ENCODE measurements at places on chromosomes 11 and 22.

GRCh38 chr11:65121865-65122696 is at the start of the genes FAU and MRPL49:
FAU (minus strand) TSS chr11:65122134; CDS start chr11:65121813, 321 bp downstream.
MRPL49 (plus strand) TSS chr11:65122321; CDS start chr11:65122347, 26 bp downstream.
- peak; percentile 98 for DNase-seq

DNA sequence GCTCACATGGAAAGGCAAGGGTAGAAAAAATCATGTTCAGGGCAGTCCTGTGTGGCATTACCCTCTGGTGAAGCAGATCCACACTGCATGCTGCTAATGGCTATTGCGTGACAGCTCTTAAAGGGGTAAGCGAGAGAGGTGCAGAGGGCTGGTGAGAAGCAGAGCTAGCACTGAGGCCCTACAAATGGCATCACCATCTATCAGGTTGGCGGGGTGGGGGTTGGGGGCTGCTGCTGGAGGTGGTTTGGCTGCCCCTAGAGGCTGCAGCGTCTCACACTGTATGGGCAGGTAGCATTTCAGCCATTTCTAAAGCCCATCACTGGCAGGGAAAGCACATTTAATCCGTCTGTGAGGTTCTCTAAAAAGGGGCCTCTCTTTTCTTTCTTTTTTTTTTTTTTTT is 16.9 kb upstream of the TMA7B start:
- DNase-seq, result no peak

GRCh38 chr11:85096939-85097338 is 530.2 kb downstream of the DLG2 start:
- no peak for DNase-seq

DNA sequence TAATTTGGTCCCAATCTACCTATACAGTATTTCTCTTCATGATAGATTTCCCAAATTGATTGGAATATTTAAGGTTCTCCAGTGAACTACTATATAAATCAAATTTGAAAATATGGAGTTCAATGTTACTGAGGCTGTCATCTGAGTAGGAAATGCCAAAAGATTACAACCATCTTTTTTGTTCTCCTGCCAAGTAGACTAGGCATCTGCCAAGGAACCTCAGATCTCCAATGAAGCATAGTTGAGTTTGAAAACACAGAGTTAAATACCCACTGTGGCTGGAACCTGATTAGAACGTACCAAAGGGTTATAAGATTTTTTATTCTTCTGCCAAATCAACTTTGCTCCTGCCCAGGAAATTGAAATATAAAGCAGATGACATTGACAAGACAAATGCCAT is 330.9 kb downstream of the CNTN5 start:
- DNase-seq, result no peak

DNA sequence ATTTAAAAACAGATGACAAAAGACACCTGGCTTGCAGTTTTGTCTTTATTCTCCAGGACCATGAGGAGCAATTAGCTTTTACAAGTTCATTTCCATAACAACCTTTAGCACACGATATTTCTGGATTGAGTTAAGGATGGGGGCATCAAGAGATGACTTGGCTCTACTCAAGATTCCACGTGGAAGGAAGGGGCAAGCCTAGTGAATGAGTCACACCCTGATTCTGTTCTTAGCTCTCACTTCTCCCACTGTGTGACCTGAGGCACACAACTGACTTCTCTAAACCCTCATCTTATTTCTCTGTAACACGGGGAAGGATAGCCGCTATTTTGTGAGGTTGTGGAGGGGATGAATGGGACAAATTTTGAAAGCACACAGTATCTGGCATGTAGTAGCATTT is 185.5 kb downstream of the KIRREL3 start:
- DNase-seq, result no peak

DNA sequence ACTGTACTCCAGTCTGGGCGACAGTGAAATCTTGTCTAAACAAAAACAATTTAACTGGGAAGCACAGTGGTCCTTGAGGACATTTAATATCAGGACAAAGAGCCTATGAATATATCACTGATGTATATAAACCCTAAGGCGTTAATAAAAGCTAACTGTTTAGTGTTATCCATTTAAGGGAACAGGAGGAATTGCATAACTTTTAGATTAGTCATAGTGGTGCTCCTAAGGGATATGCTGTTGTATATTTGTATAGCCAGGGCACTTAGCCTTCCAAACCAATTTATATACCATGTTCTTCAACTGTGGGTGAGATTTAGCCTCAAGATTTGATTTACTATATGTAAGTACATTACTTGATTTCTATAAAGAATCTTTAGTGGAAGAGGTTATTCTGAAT is 3.0 kb upstream of the CHEK1 start:
- DNase-seq, result no peak

DNA sequence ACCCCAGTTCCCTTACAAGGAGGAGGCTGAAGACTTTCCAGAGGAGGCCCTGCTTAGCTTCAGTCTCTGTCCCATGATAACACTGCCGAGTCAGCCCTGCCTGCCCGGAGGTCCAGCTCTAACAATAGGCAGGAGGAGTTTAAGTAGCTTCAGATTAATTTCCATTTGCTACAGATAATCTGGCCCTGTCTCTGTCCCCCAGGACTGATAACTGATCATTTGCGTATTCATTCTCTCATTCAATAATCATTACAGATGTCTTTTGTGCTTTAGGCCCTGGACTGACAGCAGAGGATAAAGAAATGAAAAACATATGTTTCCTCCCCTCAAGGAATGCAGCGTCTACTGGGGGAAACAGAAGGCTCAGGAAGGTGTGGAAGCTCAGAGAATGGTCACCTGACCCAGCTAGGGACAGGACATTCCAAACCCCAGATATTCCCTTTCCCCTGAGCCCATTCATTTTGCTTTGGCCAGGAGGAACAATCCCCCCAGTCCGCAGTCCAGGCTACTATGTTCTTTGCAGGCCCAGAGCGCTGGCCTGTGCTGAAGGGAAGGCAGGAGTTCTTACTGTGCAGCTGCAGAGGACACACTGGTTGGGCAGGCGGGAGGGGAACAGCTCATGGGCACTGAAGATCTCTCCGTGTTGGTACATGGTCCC is 20.8 kb downstream of the CHRDL2 start:
- DNase-seq, result no peak

GRCh38 chr22:50443801-50444625 is 30.8 kb downstream of the SBF1 start:
- DNase-seq, result no peak

GRCh38 chr11:24589064-24589463 is 92.2 kb downstream of the LUZP2 start:
- DNase-seq, result no peak

- DNase-seq, result no peak
Measured at GRCh38 chr11:47149782-47150181, 26.9 kb downstream of the ARFGAP2 start.

DNA sequence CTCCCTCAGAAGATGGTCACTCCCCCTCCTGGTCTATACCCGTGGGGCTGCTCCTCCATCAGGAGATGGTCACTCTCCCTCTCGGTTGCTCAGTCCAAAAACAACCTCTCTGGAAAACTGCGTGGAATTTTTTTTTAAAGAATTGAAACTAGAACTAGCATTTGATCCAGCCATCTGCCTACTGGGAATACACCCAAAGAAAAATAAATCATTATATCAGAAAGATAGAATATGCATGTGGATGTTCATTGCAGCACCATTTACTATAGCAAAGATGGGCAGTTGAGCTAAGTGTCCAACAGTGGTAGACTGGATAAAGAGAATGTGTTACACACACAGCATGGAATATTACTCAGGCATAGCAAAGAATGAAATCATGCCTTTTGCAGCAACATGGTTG is 75.7 kb upstream of the B3GAT1 start:
- no peak for DNase-seq

DNA sequence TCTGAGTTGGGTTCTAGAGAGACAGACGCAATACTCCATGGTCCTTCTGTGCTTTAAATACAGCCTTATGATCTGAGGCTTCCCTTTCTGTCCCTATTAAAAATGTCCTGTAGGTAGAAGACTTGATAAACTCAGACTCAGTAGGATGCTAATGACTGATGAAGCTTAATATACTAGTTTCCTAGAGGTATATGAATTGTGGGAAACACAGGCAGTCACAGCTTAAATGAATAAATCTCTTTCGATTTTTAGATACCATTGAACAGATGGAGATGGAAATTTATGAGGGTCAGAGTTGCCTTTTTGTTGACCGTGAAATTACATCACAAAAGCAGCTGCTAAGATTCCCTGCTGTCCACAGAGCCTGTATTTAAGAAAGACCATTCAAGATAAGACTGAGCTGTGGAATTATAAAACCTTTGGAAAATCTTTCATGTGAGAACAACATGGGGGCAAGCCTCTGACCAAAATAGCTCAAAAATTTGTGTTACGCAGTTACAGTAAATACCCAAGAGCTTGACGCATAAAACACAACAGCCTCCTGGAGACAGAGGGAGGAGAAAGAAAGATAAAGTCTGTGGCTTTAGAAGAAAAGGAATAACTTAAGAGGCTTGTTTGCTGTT is 172.3 kb downstream of the AASDHPPT start:
- no peak for DNase-seq

DNA sequence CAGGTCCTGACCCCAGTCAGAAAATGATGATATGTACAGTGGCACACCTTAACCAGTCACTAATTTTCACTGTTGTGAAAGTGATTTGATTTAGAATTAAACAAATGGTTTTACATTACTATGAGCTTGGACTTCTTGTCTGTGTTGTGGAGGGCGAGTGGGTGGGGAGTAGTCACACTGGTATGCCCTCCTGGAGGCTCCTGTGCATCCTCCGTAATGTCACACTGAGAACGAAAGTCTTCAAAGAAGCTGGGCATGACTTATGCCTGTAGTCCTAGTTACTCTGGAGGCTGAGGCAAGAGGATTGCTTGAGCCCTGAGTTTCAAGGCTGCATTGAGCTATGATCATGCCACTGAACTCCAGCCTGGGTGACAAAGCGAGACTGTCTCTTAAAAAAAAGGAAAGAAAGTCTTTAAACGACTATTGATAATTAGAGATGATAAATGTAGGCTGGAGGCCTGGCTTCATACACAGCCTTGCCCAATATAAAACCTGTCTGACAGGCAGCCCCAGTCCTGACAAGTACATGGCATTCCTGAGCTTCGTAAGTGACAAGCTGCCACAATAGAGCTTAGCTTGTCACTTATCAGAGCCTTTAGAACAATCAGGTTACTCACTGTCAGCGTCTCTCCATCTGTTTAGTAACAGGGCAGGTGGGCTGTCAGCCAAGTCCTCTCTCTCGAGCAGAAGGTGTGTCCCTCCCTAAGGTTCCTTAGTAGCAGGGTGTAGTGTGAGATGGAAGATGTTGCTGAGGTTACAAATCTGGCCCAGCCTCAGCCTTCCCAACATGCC is 5.0 kb upstream of the LIMK2 start:
- no peak for DNase-seq

DNA sequence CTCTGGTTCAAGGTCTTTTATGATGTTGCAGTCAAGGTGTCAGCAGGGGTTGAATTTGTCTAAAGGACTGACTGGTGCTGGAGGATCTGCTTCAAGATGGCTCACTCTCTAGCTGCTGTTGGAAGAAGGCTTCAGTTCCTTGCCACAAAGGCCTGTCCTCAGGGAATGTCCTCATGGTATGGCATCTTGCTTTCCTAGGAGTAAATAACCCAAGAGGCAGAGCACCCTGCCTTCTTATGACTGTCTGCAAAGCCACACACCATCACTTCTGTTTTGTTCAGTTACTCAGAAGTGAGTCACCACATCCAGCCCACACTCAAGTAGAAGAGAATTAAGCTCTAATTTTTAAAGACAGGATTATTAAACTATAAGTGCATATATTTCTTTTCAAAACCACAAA is 45.2 kb downstream of the PLAAT5 start:
- no peak for DNase-seq

DNA sequence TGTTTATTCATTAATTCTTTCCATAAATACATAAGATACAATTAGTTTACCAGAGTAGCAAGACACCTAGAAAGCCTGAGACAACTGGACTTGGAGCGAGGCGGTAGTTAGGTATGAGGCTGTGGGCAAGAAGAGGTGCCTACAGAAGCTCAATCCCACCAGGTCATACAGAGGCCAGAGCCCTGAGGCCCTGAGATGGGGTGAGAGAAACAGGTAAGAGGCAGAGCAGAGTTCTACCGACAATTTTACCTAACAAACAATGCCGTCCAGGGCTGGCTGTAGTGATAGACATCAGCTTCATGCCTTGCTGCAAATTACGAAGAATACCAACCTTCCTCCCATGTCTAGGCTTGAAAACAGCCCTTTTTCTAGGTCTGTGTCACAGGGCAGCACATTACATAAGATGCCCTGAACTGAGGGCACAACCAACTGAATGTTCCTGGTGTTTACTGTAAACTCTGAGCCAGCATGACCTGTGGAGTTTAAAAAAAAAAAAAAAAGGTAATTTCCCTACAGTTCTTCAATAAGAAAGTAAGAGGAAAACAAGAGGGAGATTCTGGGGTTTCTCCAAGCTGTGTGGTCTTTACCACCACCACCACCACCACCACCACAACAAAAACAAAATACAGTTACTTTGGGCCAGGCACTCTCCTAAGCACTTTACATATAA is 105.8 kb downstream of the GAB2 start:
- DNase-seq, result no peak

DNA sequence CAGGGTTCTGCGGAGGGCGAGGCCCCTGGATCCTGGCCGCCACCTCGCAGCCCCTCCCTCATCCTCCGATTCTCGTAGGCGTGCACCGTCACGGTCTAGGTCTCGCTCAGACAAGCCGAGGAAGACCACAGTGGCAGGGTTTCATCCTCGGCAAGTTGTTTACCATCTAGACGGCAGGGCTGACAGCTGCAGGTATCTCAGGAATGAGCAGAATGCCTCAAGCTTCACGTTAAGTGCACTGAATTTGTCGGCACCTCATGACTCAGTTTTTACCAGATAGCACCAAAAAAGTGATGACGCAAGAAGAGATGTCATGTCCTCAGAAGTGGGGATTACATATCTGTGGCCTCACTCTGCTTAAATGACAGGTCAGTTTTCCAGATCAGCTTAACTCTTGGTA is 35.1 kb downstream of the WT1 start:
- no peak for DNase-seq

- DNase-seq, result no peak
Measured at GRCh38 chr11:109510316-109510715, 88.3 kb downstream of the C11orf87 start.

GRCh38 chr22:43944670-43945430 is 10.4 kb upstream of the SAMM50 start:
- DNase-seq, result no peak

GRCh38 chr11:43694477-43694876 is 13.9 kb downstream of the HSD17B12 start:
- no peak for DNase-seq

DNA sequence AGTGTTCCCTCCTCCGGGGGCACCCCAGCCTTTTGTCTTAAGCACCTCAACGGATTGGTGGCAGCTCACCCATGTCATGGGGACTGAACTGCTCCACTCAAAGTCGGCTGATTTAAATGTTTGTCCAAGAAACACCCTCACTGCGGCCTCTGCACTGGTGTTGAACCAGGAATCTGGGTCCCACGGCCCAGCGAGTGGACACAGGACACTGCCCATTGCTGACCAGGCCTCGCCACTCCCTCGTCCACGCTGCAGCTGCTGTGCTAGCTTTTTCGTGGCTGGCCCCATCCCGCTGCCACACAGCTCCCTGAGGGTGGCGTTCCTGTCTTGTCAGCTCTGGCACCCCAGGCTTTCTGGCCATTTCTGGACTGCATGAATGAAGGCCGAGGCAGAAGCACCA is 646.2 kb downstream of the BRD1 start:
- DNase-seq, result no peak
